Sciatic nerve (tissue), 2 donors: ENCODE measurements at places on chromosomes 6 and 20. TPM values are rescaled to one million over a fixed set of nuclear protein-coding genes. Genes with fewer than 3 reads are reported as not detected.

Gene MUC21
- total RNA-seq: 0.18 TPM

Gene XPO5
- total RNA-seq: 33.5 TPM

Gene HSPA12B
- total RNA-seq: 20.4 TPM

Gene RHAG
- 2.9 TPM for total RNA-seq

Gene AURKA
- total RNA-seq: 1.4 TPM

Gene UST
- total RNA-seq: 33.1 TPM

Gene ADGRB3
- 8.5 TPM for total RNA-seq

Gene GRIK2
- total RNA-seq: 12.8 TPM

Gene PRDM13
- not detected for total RNA-seq

Gene TSPO2
- total RNA-seq: 0.53 TPM

Gene CCN5
- total RNA-seq: 147 TPM

Gene NKAPL
- 2.9 TPM for total RNA-seq

Gene IPCEF1
- 5.0 TPM for total RNA-seq

Gene NKX2-2
- total RNA-seq: not detected

Gene ANGPT4
- total RNA-seq: 0.27 TPM

Gene FRK
- 0.85 TPM for total RNA-seq

Gene IL20RA
- 3.3 TPM for total RNA-seq

Gene SCRT2
- total RNA-seq: not detected

Gene MRAP2
- total RNA-seq: 10.3 TPM
